ENCODE measurements at places on chromosomes 12 and 14. TPM values are rescaled to one million over a fixed set of nuclear protein-coding genes. Genes with fewer than 3 reads are reported as not detected.

DNA sequence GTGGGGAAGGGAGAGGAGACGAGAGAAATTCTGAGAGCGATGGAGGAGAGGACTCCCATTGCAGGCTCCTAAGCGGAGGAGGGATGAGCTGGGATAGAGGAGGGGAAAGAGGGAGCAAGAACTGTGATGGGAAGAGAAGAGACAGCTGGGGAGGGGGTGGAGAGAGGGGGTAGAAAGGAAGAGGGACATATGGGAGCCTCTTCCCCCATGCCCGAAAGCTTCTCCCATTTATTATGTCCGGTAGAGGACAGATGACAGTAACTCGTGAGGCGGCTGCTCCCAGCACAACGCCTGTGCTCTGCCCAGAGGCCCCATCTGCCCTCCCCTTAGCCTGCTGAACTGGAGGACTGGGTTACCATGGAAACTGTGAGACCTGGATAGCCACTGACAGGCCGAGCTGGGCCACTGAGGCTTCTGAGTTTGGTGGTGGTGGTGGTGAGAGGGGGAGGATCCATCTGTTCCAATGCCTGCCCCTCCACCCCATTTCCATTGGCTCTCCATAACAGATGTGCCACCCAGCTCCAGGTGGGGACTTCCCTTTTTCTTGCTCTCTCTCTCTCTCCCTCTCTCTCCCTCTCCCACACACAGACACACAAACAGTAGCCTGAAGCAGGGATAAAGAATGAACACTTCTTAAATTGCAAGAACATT lies 8.3 kb downstream of the CPNE6 start:
- H3K27me3 ChIP-seq = no peaks in the 10 kb centered on the region
- no peak overlapping the region for H3K27ac ChIP-seq
- peaks cover 37% of the 10 kb centered on the region for H3K4me1 ChIP-seq
- no peak for DNase-seq
- H3K4me3 ChIP-seq = no peak overlapping the region

- no peaks in the 10 kb centered on the region for H3K36me3 ChIP-seq
- no peak for DNase-seq
- no peak overlapping the region for H3K27ac ChIP-seq
- no peaks in the 10 kb centered on the region for H3K27me3 ChIP-seq
- peaks cover 6% of the 10 kb centered on the region for H3K4me1 ChIP-seq
Measured at GRCh38 chr14:96811265-96811664, 14.1 kb downstream of the VRK1 start.

DNA sequence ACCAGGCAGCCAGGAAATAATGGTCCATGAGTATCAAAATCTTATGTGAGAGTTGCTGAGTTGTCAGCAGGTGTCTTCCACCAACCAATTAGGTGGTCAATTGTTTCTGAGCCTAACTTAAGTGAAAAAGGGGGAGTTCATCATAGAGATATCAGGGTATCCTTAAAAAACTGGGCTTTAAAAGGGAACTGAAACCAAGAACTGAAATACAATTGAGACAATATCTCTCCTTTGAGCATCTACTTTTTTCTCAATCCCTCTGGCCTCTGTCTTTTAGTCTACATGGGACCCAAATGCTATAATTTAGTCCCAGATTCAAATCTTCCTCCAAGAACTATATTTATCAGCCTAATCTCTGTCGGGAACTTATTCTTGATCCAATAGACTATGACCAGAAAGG lies 201.0 kb downstream of the BTG1 start:
- no peaks in the 10 kb centered on the region for H3K4me1 ChIP-seq
- H3K27ac ChIP-seq = no peak overlapping the region
- H3K36me3 ChIP-seq = no peaks in the 10 kb centered on the region
- no peak overlapping the region for H3K4me3 ChIP-seq

DNA sequence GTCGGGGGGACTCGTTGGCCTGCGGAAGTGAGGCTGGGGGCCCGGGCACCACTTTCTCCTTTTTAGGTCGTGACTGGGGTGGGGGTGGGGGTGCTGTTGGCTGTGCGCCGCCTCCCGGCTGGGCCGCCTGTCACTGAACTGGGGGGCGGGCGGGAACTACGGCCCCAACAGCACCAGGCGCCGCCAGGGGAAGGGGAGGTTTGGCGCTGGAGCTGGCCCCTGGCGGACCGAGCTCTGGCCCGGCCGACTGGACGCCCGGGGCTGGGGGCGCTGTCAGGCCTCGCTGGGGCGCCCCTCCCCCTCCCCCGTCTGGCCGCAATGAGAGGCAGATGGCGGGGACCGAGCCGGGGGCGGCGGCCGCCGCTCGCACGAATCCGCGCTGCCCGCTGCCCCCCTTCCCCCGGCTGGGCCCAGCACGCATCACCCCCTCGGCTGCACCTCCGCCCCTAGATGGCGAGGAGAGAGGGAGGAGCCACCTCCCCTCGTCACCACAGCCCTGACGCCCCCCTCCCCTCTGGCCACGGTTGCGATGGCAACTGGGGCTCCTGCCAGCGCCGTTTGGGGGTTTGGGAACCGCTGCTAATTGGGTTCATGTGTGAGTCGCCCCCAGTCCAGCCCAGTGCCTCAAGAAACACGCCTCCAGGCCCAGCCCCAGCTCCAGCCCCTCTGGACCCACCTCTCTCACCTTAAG lies 723 bp downstream of the NFATC4 start:
- no peak overlapping the region for H3K27ac ChIP-seq
- H3K36me3 ChIP-seq = no peaks in the 10 kb centered on the region
- H3K4me1 ChIP-seq = peaks cover 41% of the 10 kb centered on the region
- DNase-seq = no peak
- peak overlapping the region; percentile 43 for H3K4me3 ChIP-seq
- H3K27me3 ChIP-seq = peaks cover 36% of the 10 kb centered on the region

DNA sequence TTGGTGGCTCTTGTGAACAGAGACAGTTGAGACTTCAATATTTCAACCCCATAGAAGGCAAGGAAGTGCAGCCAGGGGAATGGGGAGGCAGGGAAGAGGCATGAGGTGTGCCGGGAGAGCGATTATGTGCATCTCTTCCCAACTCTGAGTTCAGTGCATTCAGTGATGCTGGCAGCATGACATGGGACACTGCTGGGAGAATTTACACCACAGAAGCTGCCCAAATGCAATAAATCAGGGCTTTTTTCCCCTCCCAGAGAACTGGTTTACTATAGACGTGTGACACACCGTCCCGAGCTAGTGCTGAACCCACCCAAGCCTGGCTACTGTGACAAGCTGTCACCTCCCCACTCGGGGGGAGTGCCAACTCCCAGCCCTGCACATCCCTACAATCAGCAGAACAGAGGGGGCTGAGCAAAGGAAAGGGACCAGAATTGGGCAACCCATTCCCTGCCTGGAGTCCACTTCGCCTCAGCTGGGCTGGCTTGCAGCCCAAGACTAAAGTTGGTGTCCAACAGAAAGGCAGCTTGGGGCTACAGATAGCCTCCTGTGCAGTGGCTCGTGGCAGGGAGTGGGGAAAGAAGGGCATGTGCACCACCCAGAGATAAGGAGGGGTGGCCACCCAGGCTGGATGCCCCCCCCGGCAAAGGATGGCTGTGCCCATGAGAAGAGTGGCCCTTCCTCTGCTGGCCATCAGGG lies 16.7 kb downstream of the AHSA1 start:
- peaks cover under 1% of the 10 kb centered on the region for H3K36me3 ChIP-seq
- no peak overlapping the region for H3K4me3 ChIP-seq
- H3K4me1 ChIP-seq = no peaks in the 10 kb centered on the region
- H3K27ac ChIP-seq = no peak overlapping the region
- no peaks in the 10 kb centered on the region for H3K27me3 ChIP-seq
- no peak for DNase-seq

DNA sequence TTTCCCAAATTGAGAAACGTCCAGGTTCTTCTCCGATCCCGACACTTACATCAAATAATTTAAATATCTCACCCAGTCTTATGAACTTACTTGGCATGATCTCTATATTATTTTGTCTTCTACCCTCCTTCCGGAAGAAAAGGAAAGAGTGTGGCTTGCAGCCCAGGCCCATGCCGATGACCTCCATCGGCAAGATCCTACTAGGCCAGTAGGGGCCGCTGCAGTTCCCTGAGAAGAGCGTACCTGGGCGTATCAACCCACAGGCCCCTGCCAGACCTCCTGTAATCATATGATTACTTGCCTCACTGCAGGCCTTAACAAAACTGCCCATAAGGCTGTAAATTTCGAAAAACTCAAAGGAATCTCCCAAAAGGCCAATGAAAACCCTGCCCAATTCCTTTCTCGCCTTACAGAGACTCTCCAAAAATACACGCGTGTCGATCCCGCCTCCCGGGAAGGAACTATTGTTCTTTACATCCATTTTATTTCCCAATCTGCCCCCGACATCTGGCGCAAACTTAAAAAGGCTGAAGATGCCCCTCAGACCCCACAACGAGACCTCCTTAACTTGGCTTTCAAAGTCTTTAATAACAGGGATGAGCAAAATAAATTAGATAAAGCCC lies 69.6 kb downstream of the MOK start:
- no peaks in the 10 kb centered on the region for H3K36me3 ChIP-seq
- no peak overlapping the region for H3K27ac ChIP-seq
- no peak overlapping the region for H3K4me3 ChIP-seq
- DNase-seq = peak; percentile 52

DNA sequence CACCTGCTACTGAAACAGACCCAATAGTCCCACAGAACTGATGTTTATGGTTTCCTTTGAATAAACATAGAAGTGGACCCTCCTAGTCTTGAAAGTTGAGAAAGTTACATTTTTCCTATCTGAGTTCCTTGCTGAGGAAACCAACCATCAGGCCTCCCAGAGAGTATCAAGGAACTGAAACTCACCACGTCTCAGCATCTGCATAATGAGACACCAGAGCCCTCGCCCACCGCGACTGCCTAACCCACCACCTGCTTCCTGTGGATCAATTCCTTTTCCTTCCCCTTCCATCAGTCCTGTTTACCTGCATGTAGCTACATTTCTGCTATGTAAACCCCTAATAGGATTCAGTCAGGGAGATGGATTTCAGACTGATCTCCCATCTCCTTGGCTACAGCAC lies 443.2 kb upstream of the TMEM132C start:
- H3K36me3 ChIP-seq = no peaks in the 10 kb centered on the region
- H3K27me3 ChIP-seq = no peaks in the 10 kb centered on the region
- H3K4me1 ChIP-seq = no peaks in the 10 kb centered on the region

DNA sequence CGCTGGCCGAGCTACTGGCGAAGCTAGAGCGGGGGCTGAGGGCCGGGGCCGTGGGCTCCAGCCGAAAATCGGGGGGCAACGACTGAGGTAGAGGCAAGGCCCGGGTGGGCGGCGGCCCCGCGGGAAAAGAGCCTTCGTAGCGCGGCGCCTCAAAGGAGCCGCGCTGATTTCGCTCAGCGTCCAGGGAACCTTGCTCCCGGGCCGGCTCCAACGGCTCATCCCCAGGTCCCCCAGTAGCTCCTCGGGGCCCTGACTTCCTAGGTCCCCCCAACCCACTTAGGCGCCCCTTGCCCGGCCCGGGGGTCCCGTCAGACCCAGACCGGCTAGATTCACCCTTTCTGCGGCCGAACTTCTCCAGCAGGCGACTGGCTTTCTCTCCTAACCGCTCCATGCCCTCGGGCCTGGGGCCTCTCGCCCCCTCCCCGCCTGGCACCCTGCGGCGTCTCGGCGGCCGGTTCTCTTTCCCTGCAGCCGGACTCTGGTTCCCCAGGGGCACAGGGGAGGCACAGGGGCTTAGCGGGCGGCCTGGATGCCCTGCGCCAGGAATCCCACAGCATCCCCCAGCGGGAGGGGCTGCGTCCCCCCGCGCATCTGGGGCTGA lies 375 bp downstream of the AJUBA start:
- H3K27ac ChIP-seq = no peak overlapping the region
- H3K36me3 ChIP-seq = peaks cover 5% of the 10 kb centered on the region
- DNase-seq = no peak
- H3K4me3 ChIP-seq = peak overlapping the region; percentile 80

The LAG3 gene
- 1.5 TPM for total RNA-seq

The MYF6 gene
- 0.09 TPM for total RNA-seq
